ENCODE measurements at places on chromosomes 16 and 17.

DNA sequence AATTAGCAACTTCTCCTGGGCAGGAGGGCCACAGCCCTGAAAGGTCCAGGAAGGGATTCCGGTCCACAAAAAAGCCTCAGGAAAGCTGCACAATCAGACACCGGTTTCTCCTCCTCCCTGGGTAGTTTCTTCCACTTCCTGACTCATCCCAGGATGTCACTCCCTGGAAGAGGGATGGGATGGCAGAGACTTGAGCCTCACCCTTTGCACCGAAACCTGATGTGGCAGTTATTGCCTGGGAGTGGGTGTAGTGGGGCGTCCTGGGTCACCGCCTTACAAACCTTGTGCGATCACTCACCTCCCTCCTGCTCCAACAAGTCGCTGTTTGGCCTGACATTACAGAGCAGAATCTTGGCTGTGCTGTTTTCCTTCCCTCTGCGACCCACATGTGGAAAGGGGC is 70.8 kb downstream of the LYRM1 start:
- DNase-seq: no peak

- DNase-seq: peak; percentile 26
These were observed 23.4 kb upstream of the SREBF1 start for GRCh38 chr17:17859909-17860765.

- DNase-seq: no peak
These were observed 354 bp upstream of the ESRP2 start for GRCh38 chr16:68236137-68236825.

GRCh38 chr17:31488264-31488981 is 96.9 kb downstream of the RAB11FIP4 start:
- no peak for DNase-seq

DNA sequence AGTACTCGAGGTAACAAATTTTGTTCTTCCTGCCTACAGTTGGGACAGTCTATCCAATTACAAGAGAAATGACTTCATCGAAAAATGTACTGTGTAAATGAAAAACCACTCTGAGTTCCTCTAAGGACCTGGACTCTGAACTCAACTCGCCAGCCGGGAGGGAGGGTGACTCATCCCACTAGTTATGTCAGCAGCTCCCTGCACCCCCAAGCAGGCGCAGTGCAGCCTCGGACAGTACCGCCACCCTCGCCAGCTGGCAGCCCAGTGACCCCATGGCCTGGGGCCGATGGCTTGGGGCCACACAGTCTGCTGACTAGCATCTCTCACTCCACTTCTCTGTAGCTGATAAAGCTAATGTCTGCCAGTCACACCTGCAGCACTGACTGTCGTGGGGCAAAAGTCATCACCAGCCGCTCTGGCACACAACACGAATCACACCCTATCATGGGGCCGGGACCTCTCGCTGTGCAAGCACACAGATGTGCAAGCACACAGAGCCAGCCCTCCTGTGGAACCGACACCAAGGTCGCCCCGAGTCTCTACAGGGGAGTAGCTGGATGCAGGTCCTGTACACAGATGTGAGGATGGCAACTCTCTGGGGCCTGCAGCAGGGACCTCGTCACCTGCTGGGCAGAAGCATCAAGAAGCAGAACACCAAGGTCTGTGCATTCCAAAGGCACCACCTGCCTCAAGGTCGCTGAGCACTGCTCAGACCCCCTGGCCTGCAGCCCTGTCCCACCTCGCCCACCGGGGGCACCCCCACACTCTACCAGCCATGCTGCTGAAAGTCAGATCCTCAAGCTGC is 5.7 kb downstream of the CSNK1D start:
- no peak for DNase-seq

GRCh38 chr17:3951003-3951402 is 13.2 kb downstream of the ATP2A3 start:
- DNase-seq: no peak

- DNase-seq: no peak
These were observed 11.1 kb downstream of the ITGA3 start for GRCh38 chr17:50066995-50067394.

- no peak for DNase-seq
These were observed 14.8 kb downstream of the TEKT5 start for GRCh38 chr16:10679921-10680320.

- DNase-seq: no peak
These were observed 44.4 kb downstream of the SLC6A4 start for GRCh38 chr17:30191072-30191471.

GRCh38 chr16:47132308-47132707 is 11.4 kb downstream of the NETO2 start:
- DNase-seq: no peak

- DNase-seq: no peak
These were observed 30.1 kb upstream of the CPNE2 start for GRCh38 chr16:57062329-57062728.

DNA sequence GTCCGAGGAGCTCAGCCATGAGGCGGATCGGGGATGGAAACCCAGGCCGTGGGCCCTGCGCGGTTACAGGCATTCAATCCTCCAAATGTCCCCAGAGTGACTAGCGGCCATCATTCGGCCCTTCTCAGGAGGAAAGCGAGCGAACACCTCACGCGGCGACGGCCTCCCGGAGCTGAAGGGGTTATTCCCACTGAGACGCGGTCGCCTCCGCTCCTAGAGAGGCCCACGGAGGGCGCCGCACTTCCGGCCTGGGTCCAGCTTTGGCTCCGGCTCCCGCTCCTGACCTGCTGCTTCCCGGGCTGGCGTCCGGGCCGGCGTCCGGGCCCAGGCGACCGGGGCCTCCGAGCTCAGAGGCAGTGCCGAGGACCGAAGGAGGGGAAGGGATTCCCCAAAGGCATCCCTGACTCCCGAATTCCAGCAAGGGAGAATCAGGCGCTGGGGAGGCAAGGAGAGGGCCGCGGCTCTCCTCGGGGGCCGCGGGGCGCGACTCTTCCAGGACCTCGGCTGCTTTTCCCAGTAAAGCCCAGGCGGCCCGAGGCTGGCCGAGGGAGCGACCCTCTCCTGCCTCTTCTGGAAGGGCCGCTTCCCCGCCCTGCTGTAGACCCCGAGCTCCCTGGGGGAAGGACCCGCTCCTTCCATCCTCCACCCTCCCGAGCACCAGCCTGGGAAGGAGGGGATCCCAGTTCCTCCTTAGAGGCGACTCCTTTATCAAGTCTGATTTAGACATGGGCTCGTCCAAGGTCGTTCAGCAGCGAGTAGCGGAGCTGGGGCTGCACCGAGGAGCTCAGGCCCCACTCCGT is 18.6 kb upstream of the ZNF629 start:
- DNase-seq: peak; percentile 79

- no peak for DNase-seq
These were observed 57.0 kb downstream of the FOXL1 start for GRCh38 chr16:86635176-86635876.

- DNase-seq: no peak
These were observed 7.9 kb downstream of the ESRP2 start for GRCh38 chr16:68227850-68228553.

- no peak for DNase-seq
These were observed 33.6 kb upstream of the XYLT2 start for GRCh38 chr17:50312308-50312707.

DNA sequence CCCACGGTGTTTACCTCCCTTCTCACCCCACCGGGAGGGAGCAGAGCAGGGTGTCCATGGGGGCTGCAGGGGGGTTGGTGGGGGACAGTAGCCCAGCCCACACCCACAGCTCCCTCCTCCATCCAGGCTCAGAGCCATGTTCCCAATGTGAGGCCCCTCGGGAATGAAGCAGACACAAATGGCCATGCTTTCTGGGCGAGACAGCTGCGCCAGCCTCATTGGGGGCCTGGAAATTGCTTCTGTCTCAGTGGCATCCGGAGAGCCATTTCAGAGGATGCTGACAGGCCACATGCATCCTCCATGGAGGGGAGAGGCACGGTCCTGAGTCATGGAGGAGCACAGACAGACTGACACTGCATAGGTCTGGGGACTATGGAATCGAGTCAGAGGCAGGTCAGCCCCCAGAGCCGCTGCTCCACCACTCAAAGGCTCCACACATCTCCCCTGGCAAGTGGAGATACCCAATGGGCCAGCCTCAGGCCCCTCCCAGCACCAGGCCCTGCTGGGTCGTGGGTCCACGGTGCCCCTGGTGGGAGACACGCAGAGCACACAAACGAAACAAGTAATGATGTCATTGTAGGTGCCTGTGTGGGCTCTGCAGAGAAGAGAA is 59.6 kb upstream of the ENPP7 start:
- peak; percentile 37 for DNase-seq

GRCh38 chr16:27764427-27764826 is 214.5 kb downstream of the KATNIP start:
- no peak for DNase-seq

DNA sequence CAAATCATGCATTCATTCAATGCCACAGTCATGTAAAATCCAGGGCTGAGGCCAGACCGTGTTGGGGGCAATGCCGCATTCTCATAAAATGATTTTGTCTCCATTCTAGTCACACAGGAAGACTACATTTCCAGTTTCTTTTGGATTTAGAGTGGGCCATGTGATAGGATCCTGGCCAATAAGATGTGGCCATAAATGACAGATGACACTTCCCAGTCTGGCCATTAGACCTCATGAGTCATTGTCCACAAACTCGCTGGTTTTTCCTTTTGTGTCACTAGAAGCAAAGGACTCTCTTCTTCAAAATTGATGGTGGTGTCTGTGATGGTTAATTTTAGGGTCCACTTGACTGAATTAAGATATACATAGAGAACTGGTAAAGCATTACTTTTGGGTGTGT is 352.3 kb downstream of the UTP18 start:
- DNase-seq: no peak

DNA sequence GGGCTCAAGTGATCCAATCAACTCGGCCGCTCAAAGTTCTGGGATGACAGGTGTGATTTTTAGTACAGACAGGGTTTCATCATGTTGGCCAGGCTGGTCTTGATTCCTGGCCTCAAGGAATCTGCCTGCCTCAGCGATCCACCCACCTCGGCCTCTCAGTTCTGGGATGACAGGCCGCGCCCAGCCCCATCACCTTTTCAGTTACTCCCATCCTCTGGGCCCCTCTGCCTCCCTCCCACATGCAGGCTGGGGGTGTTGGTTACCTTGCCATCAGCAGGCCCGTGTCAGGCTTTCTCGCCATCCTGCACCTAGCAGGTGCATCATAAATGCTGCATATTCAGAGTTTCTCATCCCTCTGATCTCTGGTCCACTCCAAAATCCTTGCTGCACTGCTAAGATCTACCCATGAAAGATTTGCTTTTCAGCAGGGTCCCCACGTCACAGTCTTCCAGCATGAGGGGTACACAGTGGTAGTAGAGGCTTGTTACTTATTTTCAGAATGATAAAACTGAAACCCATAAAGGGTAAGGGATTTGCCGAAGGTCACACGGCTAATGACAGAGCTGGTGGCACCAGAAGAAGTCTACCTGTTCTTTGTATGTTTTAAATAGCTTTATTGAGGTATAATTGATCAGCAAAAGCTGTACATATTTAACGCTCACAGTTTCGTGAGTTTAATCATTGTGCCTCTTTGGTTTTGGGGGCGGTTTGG is 16.6 kb downstream of the PMM2 start:
- DNase-seq: no peak

DNA sequence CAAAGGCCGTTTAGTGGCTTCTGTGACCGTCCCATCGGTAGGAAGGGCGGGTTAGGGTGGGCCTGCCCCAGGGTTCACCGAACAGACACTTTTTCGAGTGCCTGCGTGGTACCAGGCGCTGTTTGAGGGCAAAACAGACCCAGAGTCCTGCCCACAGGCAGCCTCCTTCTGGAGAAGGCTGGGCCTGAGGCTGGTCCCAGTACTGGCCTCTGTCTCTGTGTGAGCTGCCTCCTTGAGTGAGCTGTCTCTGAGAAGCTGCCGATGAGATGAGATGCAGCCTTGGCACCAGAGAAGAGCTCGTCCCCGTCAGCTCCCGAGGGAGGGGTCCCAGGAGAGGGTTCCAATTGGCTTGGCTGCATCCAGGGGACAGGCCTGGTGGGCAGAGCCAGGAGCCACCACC is 53.1 kb downstream of the NKD1 start:
- no peak for DNase-seq
